ENCODE measurements at places on chromosomes 5 and 9.

DNA sequence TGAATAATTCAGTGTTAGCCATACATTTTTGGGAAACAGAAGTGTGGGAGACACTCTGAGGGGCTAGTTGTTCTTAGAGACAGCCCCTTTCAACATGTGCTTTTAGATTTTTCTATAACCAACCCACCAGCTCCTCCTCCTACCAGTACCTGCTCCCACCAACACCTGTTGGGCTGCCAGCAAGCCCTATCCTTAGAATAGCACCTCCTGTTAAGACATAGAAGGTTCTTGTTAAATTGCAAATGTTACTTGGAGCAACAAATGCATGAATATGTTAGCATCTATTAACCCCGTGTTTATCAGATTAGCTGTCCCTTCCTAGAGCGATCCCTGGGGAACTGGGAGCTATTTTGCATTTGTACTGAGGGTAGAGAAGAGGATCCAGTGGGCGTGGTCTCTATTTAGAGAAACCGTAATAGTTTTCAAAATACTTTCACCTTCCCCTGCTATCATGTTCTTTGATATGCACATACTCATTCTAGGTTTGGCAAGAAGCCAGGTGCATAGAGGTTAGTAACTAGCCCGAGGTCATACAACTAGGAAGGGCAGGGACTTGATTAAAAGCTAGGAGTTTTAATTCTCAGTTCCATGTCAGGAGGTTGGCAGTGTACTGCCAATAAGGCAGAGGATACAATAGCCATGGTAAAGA, 334.4 kb downstream of the KCTD16 start:
- no peak for DNase-seq

DNA sequence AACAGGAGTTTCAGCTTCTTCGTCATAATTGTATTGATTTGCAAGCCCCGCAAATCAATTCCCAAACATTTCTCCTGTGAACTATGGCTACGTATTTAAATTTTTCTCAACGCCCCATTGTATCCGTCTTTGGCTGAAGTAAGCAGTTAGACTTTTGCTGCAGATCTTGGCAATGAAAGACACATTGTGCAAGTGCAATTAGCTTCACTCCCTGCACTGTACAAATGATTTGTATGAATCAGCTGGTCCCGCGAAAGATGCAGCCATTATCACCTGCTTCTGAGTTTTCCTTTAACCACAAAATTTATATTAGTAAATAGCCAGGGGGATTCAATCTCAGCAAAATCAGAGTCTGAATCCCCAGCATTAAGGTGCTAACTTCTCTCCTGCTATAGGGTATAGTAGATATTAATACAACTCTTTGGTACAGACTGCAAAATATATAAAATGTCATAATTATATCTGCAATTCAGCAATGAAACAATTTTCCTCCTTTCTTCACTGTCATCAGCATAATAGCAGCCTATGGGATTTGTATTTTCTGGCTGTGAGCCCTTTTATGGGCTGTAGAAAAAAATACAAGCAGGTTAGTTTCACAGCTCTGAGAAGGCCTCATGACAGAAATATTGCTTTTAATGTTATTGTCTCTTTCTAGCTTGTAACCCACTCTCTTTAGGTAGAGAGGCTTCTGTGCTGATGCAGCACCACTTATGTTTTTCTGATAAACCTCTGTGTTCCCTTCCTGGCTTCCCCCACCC, 68.4 kb upstream of the SMARCA2 start:
- DNase-seq, result no peak

- no peak for DNase-seq
Observed at GRCh38 chr5:93053825-93054224, 527.2 kb downstream of the NR2F1-AS1 start.

GRCh38 chr5:167294882-167295680, 996.4 kb upstream of the WWC1 start:
- DNase-seq, result no peak

GRCh38 chr9:69215774-69216485, 41.9 kb downstream of the TJP2 start:
- DNase-seq, result no peak

DNA sequence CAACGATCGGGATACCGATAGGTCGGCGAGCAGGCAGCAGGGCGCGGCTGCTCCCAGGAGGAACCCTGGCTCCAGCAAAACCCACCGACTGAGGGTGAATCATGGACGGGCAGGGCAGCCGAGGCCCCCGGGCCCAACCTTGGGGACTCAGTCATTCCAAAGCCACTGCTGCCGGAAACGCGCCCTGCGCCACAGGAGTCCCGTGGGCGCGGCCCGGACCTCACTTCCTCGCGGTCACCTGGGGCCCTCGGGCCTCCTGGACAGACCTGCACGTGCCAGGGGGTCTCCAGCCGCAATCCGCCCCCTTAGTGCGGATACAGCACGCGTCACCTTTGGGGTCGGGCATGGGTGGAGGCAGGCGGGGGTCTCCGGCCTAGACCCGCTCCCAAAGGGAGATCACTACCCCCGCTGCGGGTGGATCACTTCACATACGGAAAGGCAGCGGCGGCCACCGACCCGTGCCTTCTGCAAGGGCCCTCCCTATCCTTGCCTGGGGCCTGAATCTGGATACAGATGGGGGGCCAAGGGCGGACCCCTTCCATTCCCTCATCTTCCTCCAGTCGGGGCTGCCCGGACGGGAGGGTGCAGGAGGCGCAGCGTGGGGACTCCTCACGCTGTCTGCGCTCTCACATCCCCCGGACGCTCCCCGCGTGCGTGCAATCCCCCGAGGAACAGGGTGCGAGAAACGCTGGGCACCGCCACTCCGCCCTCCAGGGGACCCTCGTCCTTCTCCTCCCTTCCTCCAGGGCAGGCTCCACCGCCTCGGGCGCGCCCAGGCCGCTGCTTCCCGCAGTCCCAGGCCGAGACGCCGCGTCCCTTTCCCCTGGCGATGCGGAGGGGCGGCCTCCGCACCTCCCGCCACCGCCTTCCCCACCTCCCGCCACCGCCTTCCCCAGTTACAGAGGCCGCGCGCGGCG, 586 bp downstream of the TXN start:
- peak; percentile 52 for DNase-seq

- no peak for DNase-seq
Observed at GRCh38 chr5:9335269-9335668, 210.6 kb downstream of the SEMA5A start.

DNA sequence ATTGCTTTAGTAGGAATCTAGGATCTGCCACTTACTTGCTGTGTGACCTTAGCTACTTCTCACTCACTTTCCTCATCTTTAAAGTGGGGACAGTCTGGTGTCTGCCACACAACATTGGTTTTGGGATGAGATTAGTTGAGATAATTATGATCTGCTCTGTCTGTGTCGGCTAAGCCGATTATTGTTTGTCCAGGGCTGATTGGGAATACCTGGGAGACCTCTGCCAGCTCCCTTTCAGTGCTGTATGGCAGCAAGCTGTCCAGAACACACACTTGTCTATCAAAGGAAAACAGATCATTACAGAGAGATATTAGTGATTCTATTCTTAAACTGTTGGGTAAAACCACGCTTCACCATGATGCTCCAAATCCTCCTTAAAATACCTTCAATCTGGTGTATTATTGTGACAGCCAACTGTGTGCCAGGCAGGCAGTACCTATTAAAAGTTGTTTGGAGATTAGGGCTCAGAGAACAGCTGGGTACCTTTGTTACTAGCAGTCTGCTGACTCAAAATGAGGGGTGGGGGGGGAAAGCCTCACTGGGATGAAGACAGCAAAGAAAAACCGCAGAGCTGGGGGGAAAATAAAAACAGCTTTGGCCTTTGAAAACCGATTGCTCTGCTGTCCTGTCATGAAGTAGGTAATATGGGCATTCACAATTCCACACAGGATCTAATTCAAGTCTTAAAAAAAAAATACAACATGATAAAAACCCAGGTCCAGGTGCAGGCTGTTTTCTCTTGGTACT, 458.4 kb upstream of the C9orf72 start:
- no peak for DNase-seq

Data from stimulated activated CD4-positive, alpha-beta T cell treated with anti-CD3 and anti-CD28 coated beads, Interleukin-4, amount 100 ng/mL, for 1 hour (primary cell).